ENCODE measurements at places on chromosomes 1 and 21. TPM values are rescaled to one million over a fixed set of nuclear protein-coding genes. Genes with fewer than 3 reads are reported as not detected.
A peak's percentile ranks its signal among the peaks of the same experiment; 100 is the strongest.

- no peak for DNase-seq
These were observed 74.5 kb upstream of the CAMK1G start for GRCh38 chr1:209509039-209509438.

GRCh38 chr21:14879458-14879857 is 185.3 kb downstream of the NRIP1 start:
- no peak for DNase-seq

GRCh38 chr1:228851193-228851592 is 115.9 kb downstream of the RHOU start:
- DNase-seq = peak; percentile 83

- no peak for DNase-seq
These were observed 11.2 kb downstream of the FAM3B start for GRCh38 chr21:41327753-41328152.

SLC16A4 gene
- 27.5 TPM for total RNA-seq

BTG3 gene
- 40.8 TPM for total RNA-seq

- DNase-seq = no peak
These were observed 157.9 kb downstream of the DHRS3 start for GRCh38 chr1:12460121-12460520.

FCRL4 gene
- total RNA-seq = not detected

DNA sequence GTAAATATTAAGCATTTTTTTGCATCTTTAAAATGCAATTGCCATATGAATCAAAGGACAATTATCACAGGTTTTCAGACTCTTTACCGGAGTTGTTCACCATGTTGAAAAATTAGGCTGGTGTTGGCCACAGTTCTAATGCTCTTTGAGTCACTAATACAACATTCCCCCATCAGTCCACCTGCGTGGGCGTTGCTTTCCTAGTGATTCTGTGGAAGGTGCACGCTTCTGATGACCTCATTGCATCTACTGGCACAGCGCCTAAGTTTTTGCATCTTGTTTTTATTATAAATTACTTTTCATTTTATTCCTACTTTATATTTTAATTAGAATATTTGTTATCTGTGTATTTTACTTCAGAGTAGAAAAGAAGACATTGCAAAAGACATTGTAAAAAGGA is 4.7 kb upstream of the F5 start:
- no peak for DNase-seq

GRCh38 chr1:154154534-154155191 is at the start of gene NUP210L:
Gene NUP210L, minus strand, starts transcription at chr1:154155073.
- DNase-seq = no peak

LMO4 gene
- total RNA-seq = 115 TPM

KCNJ6 gene
- 8.7 TPM for total RNA-seq

EVI5 gene
- 60.2 TPM for total RNA-seq

DNA sequence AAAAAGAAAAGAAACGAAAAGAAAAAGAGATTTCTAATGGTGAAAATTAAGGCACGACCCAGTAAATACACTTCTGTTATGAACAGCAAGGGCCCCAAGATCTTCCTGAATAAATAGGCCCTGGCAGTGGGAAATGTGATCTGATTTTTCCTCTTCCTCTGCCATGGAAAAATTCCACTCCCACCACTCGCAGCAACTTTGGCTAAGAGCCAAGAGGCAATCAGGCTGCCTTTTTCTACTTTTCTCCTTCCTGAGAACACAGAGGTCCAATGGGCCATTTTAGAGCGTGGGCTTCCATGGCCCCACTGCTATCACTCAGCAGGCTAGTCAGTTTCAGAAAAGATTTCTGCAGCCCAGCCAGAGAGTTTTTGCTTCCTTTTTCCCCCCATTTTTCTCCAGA is 33.7 kb upstream of the AK4 start:
- DNase-seq = peak; percentile 78

DNA sequence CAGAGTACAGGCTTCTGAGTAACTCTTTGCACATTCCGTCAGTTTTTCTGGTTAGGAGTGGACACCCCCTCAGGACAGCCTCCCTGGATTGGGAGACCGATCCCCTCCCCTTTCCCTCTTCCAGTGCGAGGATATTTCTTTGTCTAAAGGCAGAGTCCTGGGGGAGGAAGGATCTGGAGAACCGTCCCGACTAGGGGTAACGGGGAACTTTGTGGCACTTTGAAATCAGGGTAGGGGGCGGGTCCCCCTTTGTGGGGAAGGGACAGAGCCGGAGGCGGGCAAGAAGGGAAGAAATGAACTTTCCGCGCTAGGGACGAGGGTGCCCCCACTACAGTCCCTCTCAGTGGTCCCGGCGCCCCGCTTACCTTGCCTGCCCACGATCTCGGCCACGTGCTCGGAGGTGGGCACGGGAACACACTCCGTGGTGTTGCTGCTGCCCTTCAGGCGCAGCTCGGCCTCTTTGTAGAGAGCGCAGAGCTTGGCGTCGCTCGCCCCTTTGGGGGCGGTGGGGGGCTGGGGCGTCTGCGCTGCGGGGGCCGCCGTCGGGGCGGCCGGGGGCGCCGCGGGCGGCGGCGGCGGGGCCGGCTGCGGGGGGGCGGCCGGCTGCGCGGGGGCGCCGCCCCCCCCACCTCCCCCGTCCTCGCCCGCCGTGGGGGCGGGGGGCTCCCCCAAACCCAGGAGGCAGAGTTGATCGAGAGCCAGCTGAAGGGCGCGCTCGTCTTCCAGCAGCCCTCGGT is 917 bp downstream of the MEX3A start:
- DNase-seq = no peak

GRCh38 chr1:235187316-235187715 is 26.3 kb upstream of the RBM34 start:
- no peak for DNase-seq

DNA sequence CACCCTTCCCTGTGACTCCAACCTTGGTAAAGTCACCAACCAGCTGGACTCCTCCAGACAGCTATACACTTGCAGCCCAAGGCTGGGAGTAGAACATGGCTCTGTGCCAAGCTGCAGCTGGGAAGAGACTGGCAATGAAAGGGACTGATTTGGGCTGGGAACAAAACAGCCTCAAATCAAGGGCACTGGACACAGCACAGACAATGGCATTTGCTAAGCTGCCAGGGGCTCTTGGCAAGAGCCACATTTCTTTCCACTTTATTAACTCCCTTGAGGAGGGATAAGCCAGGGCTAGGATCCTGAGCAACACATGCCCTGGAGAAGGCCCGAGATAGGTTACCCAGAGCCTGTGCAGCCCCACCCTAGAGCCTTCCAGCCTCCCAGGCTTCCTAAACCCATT is 12.0 kb downstream of the SYT11 start:
- peak; percentile 80 for DNase-seq

GSTM2 gene
- total RNA-seq = 86.2 TPM

PRRX1 gene
- total RNA-seq = 61.3 TPM

- DNase-seq = peak; percentile 26
These were observed 1.5 kb upstream of the ETS2 start for GRCh38 chr21:38804030-38804788.

DNA sequence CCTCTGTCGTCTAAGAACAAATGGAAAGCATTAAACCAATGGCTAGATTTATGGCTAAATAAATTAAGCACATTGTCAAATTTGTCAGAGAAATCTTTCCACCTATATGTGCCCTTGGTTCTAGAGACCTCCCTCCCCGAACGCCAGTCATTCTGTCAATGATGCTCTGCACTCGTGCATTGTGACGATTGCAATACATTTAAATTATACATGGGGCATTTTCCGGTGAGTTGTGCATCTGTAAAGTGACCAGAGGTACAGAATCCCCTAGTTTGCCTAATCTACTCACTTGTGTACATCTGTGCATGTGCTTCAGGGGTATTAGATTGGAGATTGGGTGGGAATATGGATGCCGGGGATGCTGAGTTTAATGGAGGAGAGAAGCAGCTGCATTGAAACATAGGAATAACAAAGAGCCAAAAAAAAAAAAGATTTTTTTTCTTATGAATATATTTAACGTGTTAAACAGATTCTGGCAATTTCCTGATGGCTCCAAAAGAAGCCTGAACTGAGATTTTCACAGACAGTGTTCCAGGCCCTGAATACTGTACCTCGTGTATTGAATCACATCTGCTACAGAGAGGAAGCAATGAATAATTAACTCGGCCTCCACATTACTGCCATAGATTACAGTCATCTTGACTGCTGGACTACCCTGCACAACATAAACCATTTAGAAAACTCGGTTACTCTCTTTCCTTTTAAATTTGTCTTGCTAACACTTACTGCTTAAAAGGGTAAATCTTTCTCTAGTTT is 149.0 kb upstream of the C1orf87 start:
- DNase-seq = no peak

DNA sequence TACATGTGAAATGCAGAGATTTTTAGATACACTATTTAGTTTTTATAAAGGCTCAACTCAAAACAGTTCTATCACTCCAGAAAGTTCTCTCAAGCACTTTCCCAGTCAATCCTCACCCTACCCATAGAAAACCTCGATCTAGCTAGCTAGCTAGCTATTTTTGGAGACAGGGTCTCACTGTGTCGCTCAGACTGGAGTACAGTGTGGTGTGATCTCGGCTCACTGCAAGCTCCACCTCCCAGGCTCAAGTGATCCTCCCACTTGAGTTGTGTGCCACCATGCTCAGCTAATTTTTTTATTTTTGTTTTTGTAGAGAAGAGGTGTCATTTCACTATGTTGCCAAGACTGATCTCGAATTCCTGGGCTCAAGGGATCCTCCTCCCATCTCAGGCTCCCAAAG is 236.9 kb downstream of the RERE start:
- DNase-seq = no peak

GRCh38 chr1:162328512-162328911 is 48.1 kb downstream of the SPATA46 start:
- no peak for DNase-seq

KCNA2 gene
- 36.6 TPM for total RNA-seq

PEAR1 gene
- total RNA-seq = 12.7 TPM

DNA sequence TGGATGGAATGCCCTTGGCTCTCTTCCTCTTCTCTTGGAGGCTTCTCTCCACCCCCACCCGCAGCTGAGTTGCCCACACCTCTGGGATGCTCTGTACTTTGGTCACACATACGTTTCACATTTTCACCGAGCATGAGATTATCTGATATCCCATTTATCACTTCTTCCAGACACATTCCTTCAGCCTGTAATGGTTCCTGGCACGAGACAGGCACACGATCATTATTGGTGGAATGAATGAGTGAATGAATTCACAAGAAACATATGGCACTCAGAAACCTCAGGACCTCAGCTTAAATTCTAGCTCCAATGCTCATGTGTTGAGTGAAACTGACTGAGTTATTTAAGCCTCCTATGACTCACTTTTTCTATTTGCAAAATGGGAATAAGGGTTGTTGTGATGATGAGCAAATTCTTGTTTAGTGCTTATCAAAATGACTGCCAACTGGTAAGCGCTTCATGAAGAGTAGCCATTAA is 242.7 kb upstream of the JUN start:
- DNase-seq = no peak

DNA sequence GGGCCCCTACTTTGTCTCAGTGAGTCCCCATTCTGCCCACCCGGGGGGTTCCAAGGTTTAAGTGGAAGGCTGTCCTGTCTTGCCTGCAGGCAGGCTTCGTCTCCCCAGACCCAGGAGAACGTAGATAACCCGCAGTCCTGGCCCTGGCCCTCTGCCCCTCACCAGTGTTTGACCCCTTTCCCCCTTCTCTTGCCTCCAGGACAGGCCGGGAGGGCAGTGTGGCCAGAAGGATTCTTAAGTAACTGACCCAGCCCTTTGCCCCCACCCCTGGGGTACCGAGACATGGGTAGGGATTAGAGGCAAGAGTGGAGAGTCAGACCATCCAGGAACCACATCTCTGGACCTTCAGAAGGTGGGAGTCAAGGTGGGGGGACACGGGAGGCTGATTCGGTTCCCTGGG is 8.8 kb downstream of the TMEM222 start:
- DNase-seq = no peak

LORICRIN gene
- total RNA-seq = 0.22 TPM

DNA sequence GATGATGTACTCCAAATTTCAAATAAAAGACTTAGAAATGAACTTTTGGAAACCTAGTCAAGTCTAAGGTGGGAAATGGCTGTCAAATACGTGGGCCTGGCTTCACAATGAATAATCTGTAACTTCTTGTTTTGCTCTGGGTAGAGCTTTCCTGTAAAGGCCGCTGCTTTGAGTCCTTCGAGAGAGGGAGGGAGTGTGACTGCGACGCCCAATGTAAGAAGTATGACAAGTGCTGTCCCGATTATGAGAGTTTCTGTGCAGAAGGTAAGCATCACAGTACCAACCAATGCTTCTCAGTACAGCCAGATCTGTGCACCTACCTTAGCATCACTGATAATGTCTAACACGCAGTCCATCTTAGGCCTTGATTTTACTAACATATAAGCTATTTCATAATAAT is 73.6 kb downstream of the TPR start:
- DNase-seq = no peak

- no peak for DNase-seq
These were observed 204.1 kb downstream of the GABPA start for GRCh38 chr21:25938658-25939395.

DNA sequence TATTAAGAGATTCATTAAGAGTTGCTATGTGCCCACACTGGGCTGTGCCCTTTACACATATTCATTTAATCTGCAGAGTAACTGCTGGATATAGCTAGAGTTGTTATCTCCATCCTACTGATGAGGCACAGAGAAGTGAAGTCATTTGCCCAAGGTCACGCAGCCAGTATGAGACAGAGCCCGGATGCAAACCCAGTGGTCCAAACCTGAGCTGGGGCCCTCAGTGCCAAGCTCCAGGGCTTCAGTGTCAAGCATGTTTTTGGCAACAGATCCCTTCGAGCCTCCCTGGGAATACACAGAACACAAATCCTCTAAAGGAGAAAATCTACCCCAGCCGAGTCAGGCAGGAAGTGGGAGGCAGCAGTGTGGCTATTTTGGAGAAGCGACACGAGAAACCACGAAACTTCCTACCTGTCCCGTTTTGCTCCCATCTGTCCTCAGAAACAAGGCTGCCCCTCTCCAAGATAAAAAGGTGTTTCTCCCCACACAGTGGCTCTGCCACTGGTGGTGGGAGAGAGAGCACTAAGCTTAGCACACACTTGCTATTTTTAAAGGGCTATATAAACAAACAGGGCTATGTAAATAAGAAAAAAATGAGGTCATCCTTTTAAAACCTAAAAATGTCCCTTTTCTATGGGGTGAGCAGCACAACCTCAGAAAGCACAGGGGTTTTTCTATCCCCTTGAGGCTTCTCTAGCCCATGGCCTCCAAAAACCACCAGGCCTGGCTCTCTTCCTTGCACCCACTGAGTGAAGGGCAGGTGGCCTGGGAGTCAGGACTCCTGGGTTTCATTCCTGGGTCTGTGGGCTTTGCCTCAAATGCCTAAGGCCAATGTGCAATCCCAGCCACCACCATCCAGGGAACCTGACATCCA is 138.6 kb upstream of the EDN2 start:
- DNase-seq = no peak

GRCh38 chr1:232413674-232414073 is 216.3 kb downstream of the SIPA1L2 start:
- no peak for DNase-seq

SPRR2B gene
- total RNA-seq = not detected
